Activated T-helper 1 cell treated with Interleukin-2 at 50 U/mL for 16 hours (primary cell): ENCODE measurements at places on chromosomes 13 and 19.

GRCh38 chr13:18977857-18978256 lies 203.8 kb downstream of the TUBA3C start:
- DNase-seq, result no peak

DNA sequence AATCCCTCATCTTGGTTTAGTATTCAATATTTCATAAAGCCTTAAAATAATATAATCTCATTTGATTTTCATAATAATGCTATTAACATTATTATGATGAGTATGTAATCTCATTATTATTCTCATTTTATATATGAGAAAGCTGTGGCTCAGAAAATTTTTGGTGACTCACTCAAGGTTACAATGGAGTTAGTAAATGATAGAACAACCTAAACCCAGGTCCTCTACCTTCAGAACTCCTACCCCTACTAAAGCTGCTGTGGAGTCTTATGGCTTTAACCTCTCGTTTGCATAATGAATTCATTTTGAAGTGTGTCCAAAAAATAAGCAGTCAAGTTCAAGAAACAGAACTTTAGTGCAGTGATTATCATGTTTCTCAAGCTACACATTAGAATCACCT lies 226.3 kb downstream of the TBC1D4 start:
- no peak for DNase-seq

DNA sequence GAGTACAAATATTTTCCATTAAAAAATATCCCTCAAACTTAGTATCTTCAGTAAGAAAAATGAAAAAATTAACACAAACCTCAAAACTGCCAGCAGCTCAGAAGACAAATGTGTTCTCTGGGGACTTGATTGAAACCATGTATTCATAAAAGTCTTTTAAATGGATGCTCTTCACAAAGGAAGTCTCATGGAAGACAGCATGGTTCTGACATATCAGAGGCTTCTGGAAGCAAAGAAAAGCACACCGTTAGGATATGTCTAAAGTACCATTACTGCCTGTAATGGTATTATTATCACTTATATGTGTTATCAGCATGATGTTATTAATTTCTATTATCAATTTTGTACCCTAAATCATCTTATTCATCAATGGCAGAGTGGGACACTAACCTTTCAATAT lies 302.8 kb downstream of the ENOX1 start:
- DNase-seq, result no peak

DNA sequence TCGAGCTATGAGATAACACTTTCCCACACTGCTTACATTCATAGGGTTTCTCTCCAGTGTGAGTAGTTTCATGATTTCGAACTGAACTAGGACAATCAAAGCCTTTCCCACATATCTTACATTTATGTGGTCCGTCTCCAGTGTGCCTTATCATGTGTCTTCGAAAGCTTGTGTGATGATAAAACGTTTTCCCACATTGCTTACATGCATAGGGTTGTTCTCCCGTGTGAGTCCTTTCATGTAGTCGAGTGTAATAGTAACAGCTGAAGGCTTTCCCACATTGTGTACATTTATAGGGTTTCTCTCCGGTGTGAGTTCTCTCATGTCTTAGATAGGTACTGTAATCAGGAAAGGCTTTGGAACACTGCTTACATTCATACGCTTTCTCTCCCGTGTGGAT lies 16.3 kb downstream of the ZNF823 start:
- DNase-seq, result no peak

DNA sequence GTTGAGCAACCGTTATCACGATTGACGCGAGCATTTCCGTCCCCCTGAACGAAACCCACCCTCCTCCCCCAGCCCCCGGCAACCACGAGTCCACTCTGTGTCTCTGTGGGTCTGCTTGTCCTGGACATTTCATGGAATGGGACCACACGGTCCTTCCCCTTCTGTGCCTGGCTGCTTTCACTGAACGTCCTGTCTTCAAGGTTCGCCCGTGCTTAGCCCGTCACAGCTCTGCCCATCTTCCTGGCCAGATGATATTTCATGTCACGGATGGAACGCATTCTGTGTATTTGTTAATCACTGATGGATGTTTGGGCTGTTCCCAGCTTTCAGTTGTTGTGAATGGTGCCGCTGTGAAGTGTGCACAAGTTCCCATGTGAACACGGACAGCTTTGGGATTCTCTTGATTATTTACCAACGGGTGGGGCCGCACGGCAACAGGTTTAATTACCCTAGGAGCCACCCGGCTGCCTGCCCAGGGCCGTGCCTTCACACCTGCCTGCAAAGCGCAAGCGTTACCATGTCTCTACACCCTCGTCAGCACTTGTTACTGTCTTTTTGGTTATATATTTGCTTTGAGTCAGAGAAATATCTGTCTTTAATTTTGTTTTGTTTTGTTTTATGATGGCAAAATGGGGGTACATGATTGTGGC lies 42.5 kb downstream of the RASA3 start:
- DNase-seq, result no peak

GRCh38 chr19:11401808-11402543 lies 17.1 kb downstream of the RGL3 start:
- DNase-seq, result no peak

DNA sequence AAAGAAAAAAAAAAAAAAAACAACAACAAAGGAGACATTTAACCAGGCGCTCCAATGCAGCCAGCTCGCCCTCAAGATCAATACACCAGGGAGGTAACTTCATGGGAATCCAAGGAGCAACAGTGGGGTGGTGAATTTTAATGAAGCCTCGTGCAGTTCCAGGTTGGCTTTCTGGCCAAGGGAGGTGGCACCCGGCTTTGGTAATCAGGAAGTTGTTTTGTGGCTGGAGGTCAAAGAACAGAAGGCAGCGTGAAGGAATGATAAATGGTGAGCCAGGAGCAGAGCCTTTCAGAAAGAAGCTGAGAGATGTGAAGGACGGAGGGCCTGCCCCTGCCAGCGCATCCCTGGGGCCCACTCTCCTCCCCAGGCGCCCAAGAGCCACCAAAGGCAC lies 188.2 kb upstream of the TSC22D1 start:
- DNase-seq, result no peak

- DNase-seq, result no peak
Observed at GRCh38 chr19:14603990-14604387, 21.1 kb downstream of the CLEC17A start.

DNA sequence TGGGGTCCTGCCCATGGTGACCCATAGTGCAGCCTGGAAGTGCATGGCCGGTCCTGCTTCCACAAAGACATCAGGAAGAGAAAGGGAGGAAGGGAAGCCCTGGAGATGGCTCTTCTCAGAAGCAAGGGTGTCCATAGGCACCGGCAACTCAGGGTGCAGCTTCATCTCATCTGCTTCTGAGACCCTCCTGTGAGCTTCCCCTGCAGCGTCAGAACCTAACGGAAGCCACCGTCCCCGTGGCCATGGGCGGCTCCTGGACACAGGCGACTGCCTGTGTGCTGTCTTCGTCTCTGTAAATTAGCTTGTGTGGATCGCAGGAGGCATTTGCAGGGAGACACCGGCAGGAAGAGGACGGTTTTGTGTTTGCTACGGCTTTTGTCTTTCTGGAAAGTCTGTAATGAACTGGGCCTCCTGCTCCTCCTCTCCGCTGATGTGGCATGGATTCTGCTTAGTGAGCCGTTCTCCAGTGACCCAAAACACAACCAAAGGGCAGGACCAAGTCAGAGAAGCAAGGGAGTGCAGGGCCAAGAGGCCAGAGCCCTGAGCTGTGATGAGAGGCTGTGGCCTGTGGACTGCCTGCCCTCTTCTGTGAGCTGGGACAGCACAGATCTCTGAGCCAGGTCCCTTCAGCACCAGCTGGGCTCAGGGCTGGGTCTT lies 2.5 kb downstream of the ATP4B start:
- DNase-seq, result no peak

GRCh38 chr13:99596180-99596579 lies 94.9 kb downstream of the TM9SF2 start:
- no peak for DNase-seq

- no peak for DNase-seq
Observed at GRCh38 chr19:29674374-29675119, 9.3 kb downstream of the PLEKHF1 start.

DNA sequence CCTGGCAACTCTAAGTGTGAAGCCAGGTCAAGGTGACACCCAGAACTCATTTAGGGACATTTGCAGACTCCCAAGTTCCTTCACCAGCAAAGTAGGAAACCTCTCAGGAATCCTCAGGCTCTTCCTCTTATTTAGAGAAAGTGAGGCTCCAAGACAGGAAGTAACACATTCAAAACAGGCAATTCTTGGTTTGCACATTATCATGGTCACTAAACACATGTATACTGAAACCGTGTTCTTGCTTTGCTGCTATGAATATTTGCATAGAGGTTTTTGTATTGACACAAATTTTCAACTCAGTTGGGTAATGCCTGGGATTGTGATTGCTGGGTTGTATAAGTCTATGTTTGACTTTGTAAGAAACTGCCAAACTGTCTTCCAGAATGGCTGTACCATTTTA lies 13.2 kb upstream of the URI1 start:
- DNase-seq, result no peak

GRCh38 chr19:971795-972194 lies 12.3 kb upstream of the WDR18 start:
- no peak for DNase-seq

DNA sequence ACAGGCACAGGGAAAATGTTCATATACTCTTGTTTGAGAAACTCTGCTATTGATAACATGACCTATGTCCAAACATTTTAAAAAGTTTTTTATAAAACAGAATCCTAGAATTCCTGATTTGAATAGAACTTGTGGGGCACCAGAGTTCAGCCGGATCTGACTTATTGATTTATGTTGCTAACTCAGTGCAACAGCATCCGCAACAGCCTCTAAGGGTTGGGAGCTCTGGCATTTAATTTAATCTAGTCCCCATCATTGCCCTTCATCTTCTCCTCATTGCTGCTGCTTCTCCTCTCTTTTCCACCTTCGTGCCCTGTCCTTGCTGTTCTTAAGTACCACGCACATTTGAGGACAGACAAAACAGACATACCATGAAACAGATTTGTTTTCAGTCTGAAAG lies 214.5 kb downstream of the FGF14 start:
- no peak for DNase-seq

GRCh38 chr13:47039106-47039505 lies 142.3 kb upstream of the HTR2A start:
- no peak for DNase-seq

DNA sequence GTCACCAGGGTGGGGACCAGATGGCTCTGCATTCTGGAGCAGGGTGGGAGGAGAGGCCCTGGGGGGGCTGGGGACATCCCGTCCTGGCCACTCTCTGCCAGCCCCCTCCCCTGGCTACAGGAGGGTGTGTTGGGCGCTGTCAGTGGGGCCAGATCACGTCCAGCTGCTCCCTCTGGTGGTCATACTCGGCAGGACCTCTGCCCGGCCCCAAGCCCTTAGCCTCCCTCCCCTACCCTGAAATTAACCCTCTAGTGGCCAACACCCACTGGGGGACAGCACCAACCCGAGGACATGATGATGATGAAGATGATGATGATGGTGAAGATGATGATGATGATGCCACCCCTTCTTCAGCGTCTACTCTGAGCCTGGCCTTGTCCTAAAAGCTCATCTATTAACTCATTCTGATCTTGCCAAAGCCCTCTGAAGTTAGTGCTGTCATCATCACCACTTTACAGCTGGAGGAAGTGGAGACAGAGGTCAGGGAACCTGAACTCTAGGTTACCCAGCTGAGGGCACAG lies 590 bp upstream of the LGI4 start:
- DNase-seq, result peak; percentile 31

GRCh38 chr19:13881251-13881691 lies 4.3 kb downstream of the NANOS3 start:
- no peak for DNase-seq

DNA sequence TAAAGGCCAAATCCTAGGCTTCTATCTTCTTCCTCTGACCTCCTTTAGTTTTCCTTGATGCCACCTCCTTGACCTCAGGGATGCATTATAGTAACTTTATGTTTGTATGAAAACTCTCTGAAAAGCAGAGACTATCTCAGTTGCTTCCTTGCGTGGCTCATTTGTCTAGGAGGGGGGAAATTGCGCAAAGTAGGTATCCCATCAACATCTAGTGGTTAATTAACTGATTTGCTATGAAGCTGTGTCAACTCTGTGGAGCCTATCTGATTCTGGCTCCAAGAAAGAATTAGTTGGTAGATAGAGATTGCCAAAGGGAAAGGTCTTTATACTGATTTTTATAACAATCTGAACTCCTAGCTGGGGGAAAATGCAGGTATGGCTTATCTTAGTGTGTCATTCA lies 82.1 kb upstream of the FRY start:
- no peak for DNase-seq

GRCh38 chr19:1237754-1238368 lies at the start of gene CBARP:
Gene CBARP, minus strand, starts transcription at chr19:1238005. Its CDS starts 1,905 bp downstream, at chr19:1236100.
- no peak for DNase-seq

DNA sequence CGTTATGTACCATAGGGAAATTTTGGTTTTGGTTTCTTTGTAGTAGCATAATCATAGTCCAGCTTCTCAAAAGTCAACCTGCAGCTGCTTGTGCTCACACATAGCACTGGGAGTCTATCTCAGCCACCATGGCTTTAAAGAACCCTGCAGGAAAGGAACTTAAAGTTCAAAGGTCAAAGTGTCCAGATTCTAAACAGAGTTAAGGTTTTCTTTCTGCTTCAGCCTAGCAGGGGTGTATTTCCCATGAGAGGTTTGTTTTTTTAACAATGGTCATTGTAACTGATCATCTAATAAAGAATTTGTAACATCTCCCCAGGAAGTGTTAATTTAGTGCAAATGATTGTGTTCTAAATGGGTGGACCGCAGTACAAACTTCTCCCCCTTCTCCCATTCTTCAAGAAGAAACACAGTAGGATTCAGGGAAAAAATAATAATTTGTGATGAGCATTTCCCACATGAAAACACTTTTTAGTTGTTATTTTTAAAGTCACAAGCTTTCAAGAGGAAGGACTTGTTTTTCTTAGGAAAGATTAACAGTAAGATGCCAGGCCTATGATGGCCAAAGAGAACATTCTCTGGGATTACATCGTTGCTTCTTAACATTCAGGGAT lies 168.0 kb downstream of the EFNB2 start:
- no peak for DNase-seq

GRCh38 chr19:17847538-17848366 lies at the start of gene JAK3:
Gene JAK3, minus strand, starts transcription at chr19:17847982. Its CDS starts 3,565 bp downstream, at chr19:17844417.
- DNase-seq, result peak; percentile 69

DNA sequence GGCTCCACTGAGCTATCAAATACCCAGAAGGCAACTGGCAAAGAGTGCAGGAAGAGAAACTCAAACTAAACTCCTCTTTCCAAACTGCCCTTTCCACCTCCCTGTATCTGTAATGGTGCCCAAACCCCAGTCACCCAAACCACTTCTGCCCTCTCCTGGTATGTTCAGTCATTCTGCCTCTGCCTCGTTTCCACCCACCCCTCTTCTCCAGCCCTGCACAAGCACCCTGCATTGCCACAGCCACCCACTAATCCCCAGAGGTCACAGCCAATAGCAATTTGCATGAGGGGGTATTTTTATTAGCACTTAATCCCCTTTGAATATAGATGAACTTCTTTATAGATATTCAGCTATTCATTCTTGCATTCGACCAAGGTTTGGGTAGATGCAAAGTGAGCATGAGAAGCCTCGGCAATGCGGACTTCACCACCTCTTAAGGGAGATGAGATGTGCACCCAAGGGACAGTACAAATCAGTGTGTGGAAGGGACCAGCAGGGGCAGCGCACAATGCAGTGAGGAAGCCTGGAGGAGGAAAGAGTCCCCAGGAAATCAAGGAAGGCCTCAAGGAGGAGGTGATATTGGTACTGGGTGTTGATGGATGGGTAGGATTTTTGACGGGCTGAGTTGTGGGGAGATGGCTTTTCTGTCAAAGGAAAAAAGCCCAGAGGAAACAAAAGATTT lies 12.4 kb downstream of the TMEM272 start:
- no peak for DNase-seq

- no peak for DNase-seq
Observed at GRCh38 chr13:49082653-49083536, 107.2 kb downstream of the FNDC3A start.
